ENCODE measurements at places on chromosomes 6 and 20.

DNA sequence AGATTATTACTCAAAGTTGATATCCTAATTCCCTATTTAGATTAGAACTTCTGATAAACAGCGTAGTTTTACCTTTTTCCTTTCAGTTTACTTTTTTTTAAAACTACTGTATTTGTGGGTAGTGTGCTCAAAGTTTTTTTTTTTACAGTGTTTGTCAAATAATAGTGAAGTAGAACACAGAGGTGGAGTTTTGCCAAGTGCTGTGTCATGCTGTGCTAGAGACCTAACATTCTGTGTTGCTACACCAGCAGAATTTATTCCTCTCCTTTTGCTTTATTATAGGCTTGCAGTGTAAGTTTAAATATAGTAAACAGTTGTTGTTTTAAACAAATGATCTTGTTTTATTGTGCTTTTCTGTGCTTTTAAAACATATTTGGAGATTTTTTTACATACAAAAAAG, 125.4 kb downstream of the HIVEP1 start:
- H3K36me3 ChIP-seq = peaks cover 4% of the 10 kb centered on the region
- H3K27me3 ChIP-seq = no peaks in the 10 kb centered on the region
- H3K4me1 ChIP-seq = peaks cover 25% of the 10 kb centered on the region

GRCh38 chr20:42260184-42260583, 642.0 kb upstream of the CHD6 start:
- H3K27me3 ChIP-seq = no peaks in the 10 kb centered on the region
- no peak for DNase-seq
- no peak overlapping the region for H3K27ac ChIP-seq
- no peak overlapping the region for H3K4me3 ChIP-seq
- no peaks in the 10 kb centered on the region for H3K36me3 ChIP-seq
- no peaks in the 10 kb centered on the region for H3K4me1 ChIP-seq

- no peaks in the 10 kb centered on the region for H3K4me1 ChIP-seq
- no peaks in the 10 kb centered on the region for H3K36me3 ChIP-seq
- no peak for DNase-seq
- H3K27me3 ChIP-seq = no peaks in the 10 kb centered on the region
Measured at GRCh38 chr6:73107016-73107415, 118.3 kb downstream of the KHDC1L start.

DNA sequence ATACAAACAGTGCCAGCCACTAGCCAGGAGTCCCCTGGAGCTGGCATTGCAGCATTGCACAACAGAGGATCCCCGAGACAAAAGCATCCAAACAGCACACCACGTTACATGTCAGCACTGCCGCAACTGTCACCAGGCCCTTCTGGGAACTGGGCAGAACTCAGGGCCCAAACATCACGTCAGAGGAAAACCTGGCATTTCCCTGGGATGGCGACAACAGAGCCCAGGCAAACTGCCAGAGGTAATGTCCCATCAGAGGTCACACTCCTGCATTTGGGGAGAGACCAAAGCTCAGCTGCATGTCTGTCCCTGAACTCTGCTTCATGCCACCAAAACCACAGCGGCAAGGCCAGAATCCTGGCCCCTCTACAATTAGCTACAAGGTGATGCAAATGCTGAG, 36.3 kb downstream of the PPP1R3G start:
- H3K4me1 ChIP-seq = no peaks in the 10 kb centered on the region
- H3K27ac ChIP-seq = no peak overlapping the region
- H3K27me3 ChIP-seq = no peaks in the 10 kb centered on the region
- H3K36me3 ChIP-seq = no peaks in the 10 kb centered on the region
- DNase-seq = no peak

GRCh38 chr6:35603326-35604202, 85.2 kb downstream of the FKBP5 start:
- peaks cover 57% of the 10 kb centered on the region for H3K4me1 ChIP-seq
- H3K4me3 ChIP-seq = peak overlapping the region; percentile 5
- H3K27ac ChIP-seq = peak overlapping the region; percentile 97
- H3K27me3 ChIP-seq = no peaks in the 10 kb centered on the region
- H3K36me3 ChIP-seq = peaks cover 7% of the 10 kb centered on the region
- no peak for DNase-seq

- H3K27me3 ChIP-seq = no peaks in the 10 kb centered on the region
- H3K27ac ChIP-seq = no peak overlapping the region
- no peaks in the 10 kb centered on the region for H3K4me1 ChIP-seq
- no peak for DNase-seq
Measured at GRCh38 chr6:165680975-165681374, 17.9 kb upstream of the PDE10A start.

DNA sequence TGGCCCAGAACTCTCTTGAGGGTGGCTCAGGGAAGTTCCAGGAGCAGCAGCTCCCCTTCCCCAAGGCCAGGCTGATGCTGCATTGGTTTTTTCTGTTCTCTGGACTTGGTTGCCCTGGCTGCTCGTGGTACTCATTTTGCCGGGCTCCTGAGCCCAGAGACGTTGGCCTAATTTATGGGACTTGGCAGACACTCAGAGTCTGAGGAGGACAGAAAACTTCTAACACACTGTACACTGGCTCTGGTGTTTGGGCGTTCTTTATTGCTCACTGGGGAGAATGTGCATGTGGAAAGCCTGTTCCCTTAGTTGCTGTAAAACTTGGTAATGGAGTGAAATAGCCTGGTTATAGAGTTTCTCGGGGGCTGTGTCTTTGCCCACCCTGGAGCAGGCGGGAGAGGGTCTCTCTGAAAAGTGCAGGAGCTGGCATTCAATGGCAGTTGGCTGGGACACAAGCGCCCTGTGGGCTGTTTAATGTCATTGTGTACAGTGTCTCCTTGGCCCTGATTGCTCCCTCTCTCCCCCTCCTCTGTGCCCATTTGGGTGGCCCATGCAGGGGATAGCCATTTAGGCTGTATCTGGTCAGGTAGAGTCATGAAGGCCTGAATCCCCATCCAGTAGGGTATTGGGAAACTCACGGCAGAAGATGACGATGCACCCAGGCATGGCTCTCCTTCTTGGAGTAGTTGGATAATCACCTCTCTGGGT, 109.3 kb downstream of the CDC5L start:
- no peak overlapping the region for H3K27ac ChIP-seq
- no peak overlapping the region for H3K4me3 ChIP-seq
- no peaks in the 10 kb centered on the region for H3K36me3 ChIP-seq
- H3K4me1 ChIP-seq = no peaks in the 10 kb centered on the region
- H3K27me3 ChIP-seq = no peaks in the 10 kb centered on the region
- no peak for DNase-seq

DNA sequence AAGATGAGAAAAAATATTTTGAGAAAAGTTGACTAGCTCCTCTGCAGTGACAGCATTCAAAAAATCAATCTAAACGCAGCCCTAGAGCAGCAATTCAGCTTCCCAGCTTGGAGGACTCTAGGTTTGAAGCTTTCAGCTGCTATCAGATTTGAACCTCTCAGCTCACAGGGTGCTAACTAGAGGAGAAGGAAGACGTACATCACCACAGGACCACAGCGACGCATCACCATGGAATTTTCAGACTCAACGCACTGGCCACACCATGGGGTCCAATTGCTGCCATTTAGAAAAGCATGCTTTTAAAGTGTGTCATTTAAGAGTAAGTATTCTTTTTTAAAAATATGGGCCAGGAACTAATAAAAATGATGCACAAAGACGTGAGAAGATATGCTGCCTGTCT, 45.0 kb upstream of the FUCA2 start:
- no peaks in the 10 kb centered on the region for H3K36me3 ChIP-seq
- no peaks in the 10 kb centered on the region for H3K27me3 ChIP-seq
- no peak overlapping the region for H3K4me3 ChIP-seq
- no peak overlapping the region for H3K27ac ChIP-seq
- H3K4me1 ChIP-seq = no peaks in the 10 kb centered on the region

- DNase-seq = no peak
- H3K4me1 ChIP-seq = no peaks in the 10 kb centered on the region
- H3K27ac ChIP-seq = no peak overlapping the region
- no peak overlapping the region for H3K4me3 ChIP-seq
- no peaks in the 10 kb centered on the region for H3K36me3 ChIP-seq
- no peaks in the 10 kb centered on the region for H3K27me3 ChIP-seq
Measured at GRCh38 chr6:113331021-113331420, 526.1 kb upstream of the MARCKS start.

DNA sequence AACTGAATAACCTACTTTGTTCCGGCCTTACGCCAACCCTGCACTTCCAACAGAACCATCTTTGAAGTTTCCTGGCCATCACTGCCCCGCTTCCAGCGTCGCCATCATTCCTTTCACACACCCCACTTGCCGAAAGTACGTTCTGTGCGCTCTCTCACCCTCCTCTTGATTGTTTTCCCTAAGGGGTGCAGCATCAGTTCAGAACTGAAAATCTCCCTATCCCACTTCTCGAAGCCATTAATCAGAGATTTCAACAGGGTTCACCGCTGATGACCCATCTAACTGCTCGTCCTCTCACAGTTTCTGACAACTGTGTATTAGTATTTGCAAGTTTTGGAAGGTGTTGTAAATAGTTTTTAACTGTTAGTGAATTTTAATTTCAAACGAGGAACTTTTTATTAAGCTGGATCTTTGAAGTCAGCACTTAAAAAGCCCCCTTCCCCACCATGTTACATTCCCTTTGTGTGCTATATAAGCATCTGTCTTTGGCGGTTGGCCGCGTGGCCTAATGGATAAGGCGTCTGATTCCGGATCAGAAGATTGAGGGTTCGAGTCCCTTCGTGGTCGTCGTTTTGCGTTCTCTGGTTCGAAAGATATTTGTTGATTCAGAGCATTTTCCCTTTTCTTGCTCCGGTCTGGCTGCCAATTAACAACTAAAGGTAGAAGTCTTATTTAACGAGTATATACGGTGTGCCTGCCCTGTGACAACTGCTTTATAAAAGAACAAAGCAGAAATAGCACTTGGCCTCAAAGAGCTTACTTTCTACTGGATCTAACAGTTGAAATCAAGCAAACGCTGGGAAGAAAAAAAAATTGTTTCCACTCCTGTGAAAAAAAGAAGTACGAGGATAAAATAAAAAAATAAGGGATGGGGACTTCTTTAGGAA, 42.6 kb downstream of the TRIM27 start:
- no peaks in the 10 kb centered on the region for H3K27me3 ChIP-seq
- H3K27ac ChIP-seq = no peak overlapping the region
- H3K4me3 ChIP-seq = peak overlapping the region; percentile 74
- H3K36me3 ChIP-seq = no peaks in the 10 kb centered on the region

DNA sequence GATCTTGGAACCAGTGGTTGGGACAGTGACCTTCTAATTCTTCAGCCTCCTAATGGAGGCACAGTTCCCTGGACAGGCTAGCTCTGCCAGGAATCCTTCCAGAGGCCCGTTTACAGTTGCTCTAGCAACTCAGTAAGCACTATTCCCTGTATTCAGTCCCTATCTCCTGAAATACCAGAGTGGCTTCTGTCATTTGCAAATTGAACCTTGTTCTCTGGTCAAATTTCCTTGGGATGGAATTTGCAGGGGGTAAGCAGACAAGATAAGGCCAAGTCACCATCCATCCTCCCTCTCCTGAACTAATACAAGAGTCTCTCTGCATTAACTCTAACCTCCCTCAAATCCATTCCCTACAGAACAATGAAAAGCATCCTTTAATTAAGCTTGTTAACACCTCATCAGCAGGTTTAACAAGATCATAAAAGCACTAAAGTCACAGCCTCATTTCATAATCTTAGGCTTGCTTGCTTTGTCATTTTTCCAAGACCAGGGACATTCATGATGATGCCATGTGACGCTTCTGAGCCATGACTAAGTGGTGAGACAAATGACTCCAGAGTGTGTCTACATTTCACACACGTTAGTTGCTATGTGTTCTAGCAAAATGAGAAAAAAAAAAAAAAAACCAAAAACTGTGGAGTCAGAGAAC, 37.1 kb downstream of the SLC22A23 start:
- no peaks in the 10 kb centered on the region for H3K4me1 ChIP-seq
- no peaks in the 10 kb centered on the region for H3K27me3 ChIP-seq
- H3K4me3 ChIP-seq = no peak overlapping the region
- no peak overlapping the region for H3K27ac ChIP-seq

DNA sequence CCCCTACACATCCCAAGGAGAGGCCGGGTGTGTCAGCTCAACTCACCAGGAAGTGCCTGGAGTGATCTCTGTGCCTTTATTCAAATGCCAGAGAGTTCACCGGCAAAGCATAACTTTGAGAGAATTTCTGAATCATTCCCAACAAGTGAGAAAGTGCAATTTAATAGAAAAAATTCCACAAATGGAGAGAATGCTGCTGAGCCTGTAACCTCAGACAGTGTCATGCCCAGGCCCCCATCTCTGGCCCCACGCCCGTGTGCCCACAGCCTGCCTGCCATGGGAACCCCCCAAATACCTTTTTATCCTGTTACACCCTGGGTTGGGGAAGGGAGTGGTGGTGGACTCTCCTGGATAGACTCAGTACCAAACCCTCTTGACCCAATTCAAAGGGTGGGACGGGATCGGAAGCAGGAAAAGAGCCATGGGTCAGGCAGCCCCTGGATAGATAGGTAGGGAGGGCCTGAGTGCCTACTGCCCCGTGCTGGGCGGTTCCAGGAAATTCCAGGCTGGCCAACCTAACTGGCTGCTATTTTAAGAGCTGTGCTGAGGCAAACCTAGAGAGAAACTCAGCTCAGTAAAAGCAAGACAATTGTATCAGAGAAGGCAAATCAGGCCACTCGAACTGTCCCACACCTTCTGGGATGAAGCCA, 179.0 kb upstream of the FOXA2 start:
- peak overlapping the region; percentile 60 for H3K4me3 ChIP-seq
- no peaks in the 10 kb centered on the region for H3K36me3 ChIP-seq
- no peak for DNase-seq
- peak overlapping the region; percentile 91 for H3K27ac ChIP-seq
- H3K27me3 ChIP-seq = no peaks in the 10 kb centered on the region

GRCh38 chr20:57361517-57361916, 10.5 kb downstream of the RAE1 start:
- DNase-seq = no peak
- no peak overlapping the region for H3K4me3 ChIP-seq
- no peak overlapping the region for H3K27ac ChIP-seq
- no peaks in the 10 kb centered on the region for H3K4me1 ChIP-seq
- H3K36me3 ChIP-seq = peaks cover 17% of the 10 kb centered on the region
- no peaks in the 10 kb centered on the region for H3K27me3 ChIP-seq

DNA sequence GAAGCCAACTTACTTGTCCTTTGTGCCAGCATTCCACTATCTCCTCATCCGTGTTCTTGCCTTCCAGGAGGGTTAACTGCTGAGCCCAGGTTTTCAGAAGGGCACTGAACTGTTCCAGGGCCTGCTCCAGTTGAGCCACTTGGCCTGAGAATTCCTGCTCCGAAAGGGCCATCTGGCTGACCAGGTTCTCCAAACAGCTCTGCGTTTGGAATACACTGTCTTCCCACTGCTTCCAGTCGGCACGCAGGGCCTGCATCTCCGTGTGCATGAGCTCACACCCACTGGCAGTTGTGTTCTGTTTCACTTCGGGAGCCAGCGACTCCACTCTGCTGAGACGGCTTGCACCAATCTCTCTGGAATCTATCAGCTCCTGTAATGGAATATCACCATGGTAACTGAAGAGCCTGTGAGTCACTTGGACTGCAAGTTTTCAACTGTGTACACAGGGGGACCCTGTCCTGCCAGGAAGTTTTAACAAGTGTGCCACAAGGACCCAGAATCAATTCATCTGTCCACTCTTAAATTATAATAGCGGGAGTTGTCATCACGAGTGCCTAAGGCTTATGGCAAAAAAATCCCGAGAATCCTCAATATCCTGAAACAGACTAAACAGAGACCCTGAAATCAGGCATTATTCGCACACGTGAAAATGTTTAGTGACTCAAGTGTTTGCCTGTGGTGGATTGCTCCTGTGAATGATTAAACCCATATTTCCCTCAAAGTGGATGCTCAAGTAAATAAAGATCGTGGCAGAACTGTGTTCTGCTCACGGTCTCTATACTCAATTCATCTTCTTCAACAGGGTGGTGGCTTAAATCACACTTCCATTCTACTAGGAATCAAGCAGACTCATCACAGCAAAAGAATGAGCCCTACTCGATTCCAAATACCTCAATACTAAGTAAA, 255.9 kb downstream of the SYNE1 start:
- peak overlapping the region; percentile 73 for H3K4me3 ChIP-seq
- peaks cover 3% of the 10 kb centered on the region for H3K36me3 ChIP-seq
- no peaks in the 10 kb centered on the region for H3K27me3 ChIP-seq
- peak; percentile 68 for DNase-seq

Measured in thoracic aorta (tissue), 2 donors.